ENCODE measurements at places on chromosomes 12 and 14.

DNA sequence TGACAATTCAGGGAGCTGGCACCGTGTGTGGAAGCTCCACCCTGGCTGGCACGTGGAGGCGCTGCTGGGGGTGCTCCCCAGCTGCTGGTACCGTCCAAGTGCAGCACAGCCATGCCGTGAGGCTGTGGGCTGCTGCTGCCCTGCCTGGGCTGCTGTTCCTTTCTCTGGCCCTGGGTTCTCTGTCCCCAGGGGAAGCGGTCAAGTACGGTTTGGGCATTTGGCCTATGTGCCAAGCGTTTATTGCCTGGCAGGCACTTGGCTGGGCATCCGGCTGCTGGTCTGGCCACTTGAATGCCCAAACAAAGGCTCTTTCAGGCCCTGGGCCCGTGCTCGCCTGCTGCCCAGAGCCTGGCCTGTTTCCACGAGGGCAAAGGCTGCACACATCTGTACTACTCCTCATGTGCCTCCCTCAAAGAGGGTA, 39.6 kb downstream of the RHOF start:
- peak; percentile 71 for DNase-seq

GRCh38 chr12:80293759-80294158, 150.3 kb upstream of the PTPRQ start:
- DNase-seq, result no peak

GRCh38 chr12:76685246-76685678, 78.7 kb upstream of the ZDHHC17 start:
- DNase-seq, result no peak

DNA sequence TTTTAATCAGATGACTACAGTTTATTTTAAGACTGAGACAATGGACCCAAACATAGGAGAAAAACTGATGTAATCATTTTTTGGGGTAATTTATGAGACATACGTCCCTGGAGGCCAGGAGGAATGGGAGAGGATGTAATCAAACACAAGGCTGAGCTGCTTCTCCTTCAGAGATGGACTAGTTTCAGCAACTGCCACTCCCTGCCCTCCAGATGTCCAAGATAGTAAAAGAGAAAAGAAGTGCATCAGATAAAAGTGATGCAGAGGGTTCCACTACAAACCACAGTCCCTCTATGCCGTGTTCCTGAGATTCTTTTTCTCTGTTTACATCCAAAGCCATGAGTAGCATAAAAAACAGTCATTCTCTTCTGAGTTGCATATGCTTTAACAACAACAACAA, 101.1 kb downstream of the DACT1 start:
- no peak for DNase-seq

- DNase-seq, result no peak
Observed at GRCh38 chr12:56581418-56582145, 48.5 kb downstream of the BAZ2A start.

- no peak for DNase-seq
Observed at GRCh38 chr12:124055066-124055465, 82.1 kb downstream of the ZNF664 start.

DNA sequence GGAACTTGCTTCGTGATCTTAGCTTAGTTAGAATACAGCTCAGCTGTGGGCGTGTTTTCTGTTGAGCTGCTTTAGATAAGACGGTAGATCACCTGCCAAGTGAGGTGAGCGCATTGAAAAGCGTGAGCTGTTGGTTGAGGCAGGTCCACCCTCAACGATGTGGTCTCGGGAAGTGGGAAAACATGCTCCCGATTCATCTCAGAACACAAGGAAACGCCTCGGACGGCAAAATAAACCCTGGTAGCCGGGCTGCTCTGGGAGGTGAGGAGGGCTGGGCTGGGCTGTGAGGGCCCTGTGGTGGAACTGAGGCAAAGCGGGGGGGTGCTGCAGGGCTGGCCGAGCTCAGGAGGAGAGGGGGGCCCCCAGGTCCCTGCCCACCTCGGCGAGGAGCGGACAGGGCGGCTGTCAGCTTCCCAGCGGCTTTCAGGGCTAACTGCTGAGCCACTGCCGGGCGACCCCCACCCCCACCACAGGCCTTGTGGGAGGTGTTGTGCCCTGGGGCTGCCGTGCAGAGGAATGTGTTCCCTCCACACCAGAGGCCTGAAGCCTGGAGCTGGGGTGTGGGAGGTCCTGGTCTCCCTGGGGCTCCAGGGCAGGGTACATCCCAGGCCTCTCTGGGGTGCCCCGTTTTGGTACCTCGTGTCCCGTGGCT, 30.7 kb downstream of the NOC4L start:
- DNase-seq, result peak; percentile 76

DNA sequence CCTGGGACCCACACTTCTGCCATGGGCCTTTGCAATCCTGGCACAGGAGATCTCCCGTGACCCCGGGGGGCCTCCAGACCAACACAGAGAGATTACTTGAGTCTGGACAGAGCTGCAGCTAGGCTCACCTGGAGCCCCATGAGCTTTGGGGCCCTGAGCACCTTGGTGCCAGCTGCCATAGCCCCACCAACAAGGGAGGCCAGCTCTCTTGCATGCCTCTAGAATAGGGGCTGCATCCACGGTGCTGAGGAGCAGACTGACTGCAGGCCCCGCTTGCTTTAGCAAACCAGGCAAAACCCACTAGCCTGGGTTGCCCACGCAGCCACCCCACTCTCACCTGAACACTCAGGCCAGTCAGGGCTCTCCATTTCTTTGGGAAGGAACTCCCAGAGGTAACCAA, 3.7 kb upstream of the OR4N2 start:
- peak; percentile 24 for DNase-seq

DNA sequence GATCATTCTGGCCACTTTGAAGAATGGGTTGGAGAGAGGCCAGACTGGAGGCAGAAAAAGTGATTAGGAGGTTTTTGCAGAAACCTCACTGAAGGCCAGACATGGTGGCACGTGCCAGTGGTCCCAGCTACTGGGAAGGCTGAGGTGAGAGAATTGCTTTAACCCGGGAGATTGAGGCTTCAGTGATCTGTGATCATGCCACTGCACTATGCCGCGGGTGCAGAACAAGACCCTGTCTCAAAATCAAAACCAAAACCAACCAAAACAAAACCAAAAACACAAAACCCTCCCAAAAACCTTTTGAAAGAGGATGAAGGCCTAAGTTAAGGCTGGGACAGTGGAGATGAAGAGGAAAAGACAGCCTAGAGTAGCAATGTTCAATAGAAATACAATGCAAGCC, 15.2 kb upstream of the CFAP54 start:
- no peak for DNase-seq

DNA sequence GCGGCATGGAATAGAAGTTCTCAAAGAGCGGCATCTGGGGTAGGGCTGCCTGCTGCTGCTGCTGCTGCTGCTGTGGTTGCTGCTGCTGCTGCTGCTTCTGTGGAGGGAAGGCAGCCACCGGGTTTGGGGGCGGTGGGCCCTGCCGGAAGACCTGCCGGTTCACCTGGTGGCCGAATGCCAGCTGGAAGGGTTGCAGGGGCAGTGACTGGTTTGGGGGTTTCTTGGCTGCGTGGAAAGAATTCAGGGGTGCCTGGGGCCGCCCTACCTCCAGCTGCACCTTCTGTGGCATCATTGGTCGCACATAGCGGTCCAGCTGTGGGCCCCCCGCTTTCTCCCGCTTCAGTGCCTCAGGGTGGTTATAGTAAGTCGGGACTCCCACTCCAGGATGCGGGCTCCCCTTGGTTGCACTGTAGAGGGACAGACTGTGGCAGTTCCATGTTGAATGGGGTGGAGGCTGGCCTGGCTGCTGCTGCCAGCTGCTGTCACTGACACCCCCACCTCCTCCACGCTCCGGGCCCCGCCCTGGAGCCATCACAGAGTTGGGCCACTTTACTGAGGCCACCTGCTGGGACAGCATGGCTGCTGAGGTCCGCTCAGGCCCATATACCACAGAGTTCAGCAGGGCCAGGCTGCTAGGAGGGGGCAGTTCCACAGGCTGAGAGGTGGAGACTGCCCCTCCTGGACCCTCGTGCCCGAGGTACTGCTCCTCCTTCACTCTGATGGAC, 25.2 kb upstream of the PNMA1 start:
- DNase-seq, result no peak

GRCh38 chr12:67442896-67443295, 173.7 kb downstream of the CAND1 start:
- no peak for DNase-seq

GRCh38 chr14:39582028-39582654, 149.9 kb upstream of the FBXO33 start:
- DNase-seq, result no peak

DNA sequence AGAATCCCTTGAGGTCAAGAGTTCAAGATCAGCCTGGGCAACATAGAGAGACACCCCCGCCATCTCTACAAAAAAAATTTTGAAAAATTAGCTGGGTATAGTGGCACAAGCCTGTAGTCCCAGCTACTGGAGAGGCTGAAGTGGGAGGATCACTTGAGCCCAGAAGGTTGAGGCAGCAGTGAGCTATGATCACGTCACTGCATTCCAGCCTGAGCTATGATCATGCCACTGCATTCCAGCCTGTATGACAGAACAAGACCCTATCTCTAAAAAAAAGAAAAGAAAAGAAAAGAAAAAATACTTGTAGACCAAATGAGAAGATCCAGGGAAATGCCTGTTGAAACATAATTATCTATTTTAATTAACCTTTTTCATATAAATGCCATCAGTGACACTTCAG, 93.8 kb upstream of the MDM1 start:
- DNase-seq, result no peak

DNA sequence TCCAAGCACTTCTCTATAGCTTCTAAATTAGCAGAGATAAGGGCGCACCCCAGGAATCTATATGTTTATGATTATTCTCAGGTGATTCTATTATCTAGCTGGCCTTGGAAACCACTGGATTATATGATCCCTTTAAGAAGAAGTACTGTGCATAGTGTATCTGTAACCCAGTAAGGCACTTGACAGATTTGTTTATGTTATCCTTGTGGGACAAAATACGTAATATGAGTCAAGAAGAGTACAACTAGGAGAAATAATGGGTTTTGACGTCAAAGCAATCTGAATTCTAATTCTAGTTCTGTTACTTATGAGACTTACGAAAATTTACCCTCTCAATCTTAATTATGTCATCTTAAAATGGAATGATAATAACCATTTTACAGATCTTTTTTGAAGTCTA, 259.6 kb upstream of the NAV3 start:
- no peak for DNase-seq

DNA sequence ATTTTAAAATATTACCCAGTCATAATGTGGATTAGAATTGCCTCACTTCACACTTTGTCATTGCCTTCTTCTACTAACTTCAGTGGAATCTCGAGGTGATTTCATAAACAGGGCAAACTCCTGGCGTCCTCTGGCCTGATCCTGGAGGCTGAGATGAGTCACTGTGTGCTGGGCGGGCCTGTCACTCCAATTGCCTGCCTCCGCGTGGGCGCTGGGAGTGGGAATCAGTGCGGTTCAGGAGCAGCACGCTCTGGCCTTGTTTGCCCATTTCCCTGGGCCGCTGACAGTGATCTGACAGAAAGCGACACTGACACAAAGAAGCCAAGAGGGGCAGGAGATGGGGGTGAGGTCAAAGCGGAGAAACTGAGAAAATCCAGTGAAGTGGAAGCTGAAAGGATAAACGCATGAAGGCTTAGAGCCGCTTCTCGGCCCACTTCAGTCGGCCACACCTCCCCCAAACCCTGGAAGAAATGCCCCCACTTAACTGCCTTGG, 29.7 kb downstream of the LGR5 start:
- DNase-seq, result peak; percentile 38

Data from upper lobe of left lung (tissue), 6 donors.